ENCODE measurements at places on chromosomes 4 and X.

GRCh38 chr4:142369141-142369540, 477.0 kb downstream of the INPP4B start:
- DNase-seq = no peak

DNA sequence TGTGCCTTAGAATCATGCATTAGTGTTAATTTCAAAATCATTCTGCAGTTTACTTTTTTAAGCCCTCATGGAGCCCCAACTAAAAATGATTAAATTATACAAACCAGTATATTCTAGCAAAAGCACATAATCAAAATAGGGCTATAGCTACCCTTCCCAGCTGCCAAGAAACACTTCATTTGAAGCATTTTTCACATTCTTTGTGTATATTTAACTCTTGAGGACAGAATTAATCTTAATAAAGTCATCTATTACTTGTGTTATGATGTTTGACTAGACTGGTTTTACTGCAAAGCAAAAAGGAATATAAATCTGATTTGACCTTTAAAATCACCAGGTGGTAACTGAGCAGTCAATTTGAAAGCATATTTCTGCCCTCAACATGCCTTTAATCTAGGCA, 145.1 kb downstream of the PRDM5 start:
- no peak for DNase-seq

- no peak for DNase-seq
Observed at GRCh38 chrX:66046612-66047235, 6.8 kb upstream of the VSIG4 start.

- DNase-seq = no peak
Observed at GRCh38 chr4:130484826-130485225, 1388.9 kb downstream of the C4orf33 start.

- DNase-seq = no peak
Observed at GRCh38 chr4:88661739-88662138, 35.9 kb downstream of the NAP1L5 start.

- DNase-seq = no peak
Observed at GRCh38 chrX:118225711-118226428, 109.3 kb upstream of the KLHL13 start.

GRCh38 chrX:118521435-118521834, 25.8 kb downstream of the DOCK11 start:
- no peak for DNase-seq

GRCh38 chrX:100649550-100650356, 5.8 kb downstream of the SRPX2 start:
- no peak for DNase-seq

DNA sequence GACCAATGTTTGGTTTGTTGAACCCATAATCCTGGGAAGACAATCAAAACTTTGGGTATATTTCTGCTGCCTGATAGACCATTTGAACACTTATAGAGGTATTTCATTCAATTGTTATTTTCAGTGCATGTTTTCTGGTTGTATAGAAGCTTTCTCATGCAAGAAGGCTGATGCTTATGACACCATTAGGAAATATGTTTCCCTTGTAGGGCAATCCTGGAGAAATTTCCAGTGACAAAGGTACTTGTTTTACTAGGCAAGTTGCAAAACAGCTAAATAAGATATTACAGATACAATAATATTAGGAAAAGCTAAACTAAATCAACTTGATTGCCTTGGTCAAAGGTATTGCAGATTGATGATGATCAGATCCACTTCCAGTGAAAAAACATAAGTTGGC, 32.8 kb upstream of the FGF2 start:
- no peak for DNase-seq

GRCh38 chrX:47674776-47675175, 15.8 kb upstream of the UXT start:
- DNase-seq = no peak

GRCh38 chr4:55124322-55125076, 896 bp downstream of the KDR start:
- DNase-seq = no peak

- no peak for DNase-seq
Observed at GRCh38 chr4:33067221-33067620, 2347.1 kb downstream of the PCDH7 start.

DNA sequence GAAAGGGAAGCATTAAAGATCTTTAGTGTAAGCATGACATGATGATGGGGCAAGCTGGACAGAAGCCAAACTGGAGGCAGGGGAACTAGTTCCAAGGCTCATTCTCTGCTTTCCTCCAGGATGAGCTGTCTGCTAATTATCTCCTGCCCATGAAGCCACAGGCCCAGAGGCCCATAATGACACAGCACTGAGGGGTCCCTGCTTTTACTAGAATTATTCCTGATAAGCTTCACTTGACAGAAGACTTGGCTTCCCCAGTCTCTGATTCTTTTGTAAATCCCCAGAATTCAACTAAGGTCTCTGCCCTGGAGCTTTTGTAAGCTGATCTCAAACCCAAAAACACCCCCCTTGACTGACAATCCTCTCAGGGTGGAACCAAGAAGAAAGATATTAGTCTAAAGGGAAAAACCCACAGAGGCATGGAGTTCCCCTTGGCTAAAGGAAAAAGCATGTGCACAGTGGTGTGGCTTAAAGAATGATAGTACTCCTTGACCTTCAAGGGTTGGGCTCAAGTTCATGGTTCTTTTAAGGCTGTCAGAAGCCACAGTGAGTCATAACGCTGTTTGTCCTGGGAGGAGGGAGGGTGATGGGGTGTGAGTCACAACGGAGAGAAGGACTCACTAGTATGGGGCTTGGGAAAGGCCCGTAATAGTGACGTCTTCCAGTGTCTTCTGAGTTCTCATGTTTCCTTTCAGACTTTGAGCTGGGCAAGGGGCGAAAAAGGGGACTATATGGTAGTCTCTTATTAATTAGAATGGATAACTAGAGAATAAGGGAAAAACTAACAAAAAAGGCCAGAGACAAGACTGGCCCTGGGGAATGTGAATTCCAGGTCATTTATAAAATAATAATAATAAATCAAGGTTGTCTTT, 146.0 kb upstream of the CPEB2 start:
- no peak for DNase-seq

GRCh38 chrX:132848296-132848970, 110.0 kb downstream of the HS6ST2 start:
- DNase-seq = no peak

DNA sequence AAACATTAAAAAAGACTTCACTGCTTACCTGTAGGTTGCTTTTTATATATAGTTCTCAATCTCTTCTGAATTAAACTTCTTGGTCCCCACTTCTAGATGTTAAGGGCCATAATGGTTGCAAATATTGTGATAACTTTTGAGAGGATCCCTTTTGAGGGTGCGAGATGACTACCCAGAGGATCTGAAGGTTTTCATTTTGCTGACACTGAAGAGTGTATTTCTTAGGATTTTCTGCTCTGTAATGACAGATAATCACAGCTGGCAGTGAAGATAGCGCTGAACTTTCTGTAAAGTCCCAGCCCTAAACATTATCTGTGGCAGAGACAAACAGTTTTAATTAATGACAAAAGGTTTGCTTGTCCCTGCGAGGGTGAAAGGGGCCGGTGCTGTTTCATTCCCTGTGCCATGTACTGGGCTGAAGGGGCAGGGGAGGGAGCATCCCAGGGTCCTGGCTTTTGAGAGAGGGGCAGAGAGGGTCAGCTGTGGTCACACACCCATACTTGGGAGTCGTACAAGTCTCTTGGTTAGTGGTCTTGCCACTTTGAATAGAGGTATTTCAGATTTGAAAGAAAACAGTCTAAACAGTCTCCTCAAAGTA, 22.2 kb downstream of the CLCN4 start:
- no peak for DNase-seq

DNA sequence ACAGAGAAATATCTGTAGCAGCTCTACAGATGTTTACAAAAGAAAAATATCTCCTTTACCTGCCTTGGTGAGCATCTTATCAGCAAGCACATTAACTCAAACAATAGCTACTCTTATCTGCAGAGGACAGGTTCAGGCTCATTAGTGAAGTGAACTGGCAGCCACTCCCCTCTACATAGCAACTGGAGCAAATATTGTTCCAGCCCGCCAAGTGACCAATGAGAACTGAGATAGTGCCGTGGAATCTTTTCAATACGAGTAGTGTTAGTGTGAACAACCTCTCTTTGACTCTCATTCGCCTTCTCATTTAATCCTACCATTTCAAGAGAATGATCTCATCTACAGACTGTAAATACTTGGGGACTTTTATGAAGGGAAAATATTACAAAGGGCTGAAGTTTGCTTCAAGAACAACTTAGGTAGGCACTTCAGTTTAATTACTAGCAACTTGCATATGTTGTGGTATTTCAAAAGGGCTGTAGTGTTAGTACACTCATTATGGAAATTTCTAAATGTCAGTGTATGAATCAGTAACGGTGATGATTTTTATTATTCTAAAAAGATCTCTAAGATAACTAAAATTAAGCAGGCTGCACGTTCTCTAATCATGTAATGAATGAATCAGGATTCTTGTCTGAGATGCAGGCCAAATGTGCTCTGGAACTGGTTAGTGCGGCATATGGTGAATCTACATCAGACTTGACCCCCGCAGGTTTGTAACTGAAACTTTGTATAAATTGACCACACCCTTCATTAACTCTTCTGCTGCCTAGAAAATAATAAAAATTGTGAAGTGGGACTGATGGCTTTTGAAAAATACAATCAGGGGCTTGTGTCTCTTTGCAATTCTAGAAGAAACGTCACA, 72.4 kb downstream of the PALLD start:
- DNase-seq = no peak

GRCh38 chr4:169151671-169152070, 119.1 kb downstream of the SH3RF1 start:
- no peak for DNase-seq

- DNase-seq = no peak
Observed at GRCh38 chr4:150906987-150907633, 108.0 kb downstream of the LRBA start.

DNA sequence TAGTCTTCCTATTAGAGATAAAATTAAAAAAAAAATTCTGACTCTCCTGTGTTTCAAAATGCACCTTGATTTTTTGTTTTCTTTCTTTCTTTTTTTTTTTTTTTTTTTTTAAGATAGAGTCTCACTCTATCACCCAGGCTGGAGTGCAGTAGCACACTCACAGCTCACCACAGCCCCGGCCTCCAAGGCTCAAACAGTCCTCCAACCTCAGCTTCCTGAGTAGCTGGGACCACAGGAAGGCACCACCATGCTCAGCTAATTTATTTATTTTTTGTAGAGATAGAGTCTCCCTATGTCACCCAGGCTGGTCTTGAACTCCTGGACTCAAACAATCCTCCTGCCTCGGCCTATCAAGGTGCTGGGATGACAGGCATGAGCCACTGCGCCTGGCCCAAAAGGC, 41.1 kb upstream of the TMEM184C start:
- no peak for DNase-seq

DNA sequence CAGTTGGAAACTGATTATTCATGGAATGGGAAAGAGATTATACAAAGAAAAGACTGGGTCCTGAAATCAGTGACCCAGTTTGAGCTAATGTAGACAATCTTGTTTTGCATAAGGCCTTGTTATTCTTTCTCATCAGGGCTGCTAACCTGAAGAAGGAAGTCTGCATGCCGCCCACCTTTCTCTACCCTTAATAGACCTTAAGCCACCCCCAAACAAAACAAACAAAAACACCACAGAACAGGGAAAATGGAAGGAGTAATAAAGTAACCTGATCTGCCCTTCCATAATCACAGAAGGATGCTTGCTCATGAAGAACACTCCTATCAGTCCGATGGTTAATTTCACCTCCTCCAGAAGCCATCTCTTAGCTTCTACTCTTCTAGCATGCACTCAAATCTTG, 288.1 kb downstream of the FRMPD4 start:
- DNase-seq = no peak

DNA sequence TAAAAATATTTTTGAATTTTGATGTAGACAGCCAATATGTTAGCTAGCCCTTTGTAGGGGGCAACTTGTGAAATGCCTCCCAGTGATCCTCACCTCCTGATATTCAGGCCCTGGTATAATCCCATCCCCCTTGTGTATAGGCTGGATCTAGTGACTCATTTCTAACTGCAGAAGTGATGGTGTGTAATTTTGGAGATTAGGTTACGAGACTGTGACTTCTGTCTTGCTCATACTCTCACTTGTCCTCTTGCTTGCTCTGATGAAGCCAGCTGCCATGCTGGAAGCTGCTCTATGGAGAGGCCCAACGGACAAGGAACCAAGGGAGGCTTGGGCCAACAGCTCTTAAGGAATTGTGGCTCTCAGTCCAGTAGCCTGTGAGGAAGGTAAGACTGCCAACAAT, 61.7 kb downstream of the GPR82 start:
- DNase-seq = no peak

DNA sequence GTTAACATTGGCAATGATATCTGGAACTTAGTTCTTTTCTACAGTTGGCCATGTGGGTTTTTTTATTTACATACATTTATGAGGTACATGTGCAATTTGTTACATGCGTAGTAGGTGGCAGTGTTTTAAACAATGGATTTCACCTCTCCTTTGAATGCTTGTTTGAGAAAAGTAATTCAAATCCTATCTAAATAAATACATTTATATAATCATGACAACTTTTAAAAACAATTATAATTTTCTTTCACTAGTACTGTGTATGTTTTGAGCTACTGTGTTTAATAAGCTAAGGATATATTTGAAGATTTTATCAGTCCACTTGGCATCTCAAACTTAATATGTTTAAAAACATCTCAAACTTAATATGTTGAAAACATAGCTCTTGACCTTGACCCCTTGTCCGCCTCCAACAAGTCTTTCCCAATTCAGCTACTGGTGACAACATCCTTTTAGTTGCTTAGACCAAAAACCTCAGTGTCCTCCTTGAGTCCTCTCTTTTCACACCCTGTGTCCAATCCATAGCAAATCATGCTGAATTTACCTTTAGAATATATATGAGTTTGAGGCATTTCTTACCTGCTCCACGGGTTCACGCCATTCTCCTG, 14.5 kb downstream of the GUCY1B1 start:
- no peak for DNase-seq

DNA sequence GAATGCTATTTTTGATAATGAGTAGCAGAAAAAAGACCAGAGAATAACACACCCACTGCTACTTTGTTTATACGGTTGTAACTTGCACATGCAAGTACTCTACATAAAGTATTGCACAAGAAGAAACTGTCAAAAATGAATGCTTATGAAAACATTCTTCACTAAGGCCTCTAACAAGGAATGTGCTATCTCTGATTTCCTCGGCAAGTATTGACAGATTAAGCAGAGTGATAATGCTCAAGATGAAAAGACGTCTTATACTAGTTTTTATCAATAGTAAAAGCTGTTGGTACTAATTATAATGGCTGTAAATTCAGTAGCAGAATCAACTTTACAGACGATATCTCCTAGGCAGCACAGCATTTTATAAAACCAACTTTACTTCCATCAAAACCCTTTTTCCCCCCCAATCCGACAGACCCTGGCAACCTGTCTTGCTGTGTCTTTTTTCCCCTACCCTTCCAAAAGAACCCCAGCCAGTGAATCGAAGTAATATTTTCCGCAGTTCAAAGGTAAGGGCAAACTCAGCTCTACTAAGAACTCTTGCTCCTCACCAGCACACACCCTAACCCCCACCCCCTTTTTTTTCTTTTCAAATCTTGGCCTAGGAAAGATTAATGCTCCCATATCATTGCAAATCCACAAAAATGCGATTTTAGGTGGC, 1.5 kb downstream of the FRYL start:
- DNase-seq = no peak

DNA sequence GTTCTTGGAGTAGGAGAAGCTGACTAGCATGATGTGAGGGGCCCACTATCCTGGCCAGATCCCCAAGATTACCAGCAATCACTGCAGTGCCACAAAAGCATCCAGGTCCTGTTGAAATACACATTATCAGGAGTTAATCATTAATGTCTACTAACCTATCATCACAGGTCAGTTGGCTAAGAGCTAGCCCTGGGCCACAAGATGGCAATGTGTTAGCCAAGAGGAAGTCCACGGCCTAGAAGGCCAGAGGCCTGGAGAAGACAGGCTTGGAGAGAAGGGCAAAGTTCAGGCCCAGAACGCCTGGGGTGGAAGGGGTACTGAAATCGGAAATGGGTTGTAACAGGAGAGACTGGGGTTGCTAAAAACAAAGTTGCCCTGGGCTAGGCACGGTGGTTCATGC, 19.9 kb upstream of the KIAA1210 start:
- DNase-seq = no peak
